ENCODE measurements at places on chromosomes 11 and 22.
A peak's percentile ranks its signal among the peaks of the same experiment; 100 is the strongest.

GRCh38 chr11:78420796-78421209 lies 3.2 kb upstream of the GAB2 start:
- DNase-seq = no peak

- DNase-seq = no peak
These were observed 98.7 kb downstream of the WNT7B start for GRCh38 chr22:45878051-45878781.

DNA sequence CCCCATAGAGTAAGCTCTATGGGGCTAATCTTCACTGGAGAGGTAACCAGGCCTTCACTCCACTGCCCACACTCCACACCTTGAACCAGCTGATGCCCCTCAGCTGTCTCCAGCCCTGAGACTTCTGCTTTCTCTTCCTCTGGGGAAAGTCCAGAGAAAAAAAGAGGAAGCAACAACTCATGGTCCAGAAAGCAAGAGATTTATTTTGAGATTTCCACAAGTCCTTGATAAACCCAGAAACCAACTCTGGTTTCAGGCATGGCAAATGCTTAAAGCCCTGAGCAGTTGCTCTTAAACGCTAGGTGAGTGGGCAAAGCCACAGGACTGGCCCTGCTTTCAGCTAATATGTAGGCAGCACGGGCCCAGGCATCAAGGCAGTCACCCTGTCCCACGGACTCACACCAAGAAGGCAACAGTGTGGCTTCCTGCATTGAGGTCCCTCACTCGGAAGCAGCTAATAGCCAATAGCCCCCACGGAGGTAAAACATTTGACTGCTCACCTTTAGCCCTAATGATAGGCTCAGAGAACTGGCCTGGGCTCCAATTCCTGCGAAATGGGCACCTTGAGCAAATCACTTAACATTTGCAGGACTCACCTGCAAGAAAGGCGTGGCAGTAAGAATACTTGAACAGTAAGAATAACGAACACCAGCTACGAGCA lies 4.3 kb downstream of the CYB561A3 start:
- DNase-seq = no peak

DNA sequence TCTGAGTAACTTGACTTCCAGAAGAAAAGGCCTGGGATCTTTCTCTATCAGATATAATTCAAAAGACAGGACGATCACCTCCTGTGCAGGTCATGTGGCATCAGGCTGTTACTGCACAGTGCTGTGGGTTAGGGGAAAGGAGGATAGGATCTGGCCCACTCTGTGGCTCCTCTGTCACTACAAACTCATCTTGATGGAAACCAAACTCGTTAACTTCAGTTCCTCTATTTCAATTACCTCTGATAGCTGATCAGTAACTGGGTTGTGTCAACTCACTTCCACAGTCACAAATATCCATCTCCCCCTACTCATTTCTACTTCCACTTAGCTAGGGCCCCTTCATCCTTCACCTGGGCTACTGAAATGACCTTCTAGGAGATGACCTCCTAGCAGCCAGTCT lies 95.2 kb downstream of the RCN1 start:
- DNase-seq = no peak

DNA sequence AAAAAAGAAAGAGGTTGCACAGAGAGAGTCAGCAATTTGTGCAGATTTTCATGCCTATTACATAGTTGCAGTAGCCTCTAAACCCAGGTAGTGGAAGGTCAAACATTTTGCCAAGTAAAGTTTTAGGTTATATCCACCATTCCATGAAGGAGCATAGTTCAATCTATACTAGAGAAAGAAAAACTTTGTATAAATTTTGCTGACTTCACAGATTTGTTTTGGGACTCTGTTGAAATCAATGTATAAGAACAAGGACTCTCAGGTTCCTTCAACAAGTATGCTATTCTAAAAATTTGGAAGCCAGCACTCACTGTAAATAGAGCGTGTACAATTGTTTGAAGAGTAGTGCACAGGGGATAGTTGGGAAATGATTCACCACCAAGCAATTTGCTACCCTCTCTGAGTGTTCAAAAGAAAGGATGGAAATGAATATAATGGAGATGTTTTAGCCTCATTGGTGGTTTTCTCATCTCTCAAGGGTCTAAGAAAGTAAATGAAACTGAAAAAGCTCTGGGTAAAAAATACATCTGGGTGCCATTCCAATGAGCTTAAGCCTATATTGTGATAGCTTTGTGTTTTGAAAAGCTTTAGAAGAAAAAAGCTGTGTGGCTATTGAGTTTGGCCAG lies 508.4 kb upstream of the LUZP2 start:
- no peak for DNase-seq

- DNase-seq = no peak
These were observed 11.7 kb upstream of the FOLR2 start for GRCh38 chr11:72204886-72205285.

- DNase-seq = no peak
These were observed 2118.0 kb downstream of the LRRC4C start for GRCh38 chr11:39341461-39341860.

- DNase-seq = no peak
These were observed 62.7 kb downstream of the DBX1 start for GRCh38 chr11:20097319-20098221.

DNA sequence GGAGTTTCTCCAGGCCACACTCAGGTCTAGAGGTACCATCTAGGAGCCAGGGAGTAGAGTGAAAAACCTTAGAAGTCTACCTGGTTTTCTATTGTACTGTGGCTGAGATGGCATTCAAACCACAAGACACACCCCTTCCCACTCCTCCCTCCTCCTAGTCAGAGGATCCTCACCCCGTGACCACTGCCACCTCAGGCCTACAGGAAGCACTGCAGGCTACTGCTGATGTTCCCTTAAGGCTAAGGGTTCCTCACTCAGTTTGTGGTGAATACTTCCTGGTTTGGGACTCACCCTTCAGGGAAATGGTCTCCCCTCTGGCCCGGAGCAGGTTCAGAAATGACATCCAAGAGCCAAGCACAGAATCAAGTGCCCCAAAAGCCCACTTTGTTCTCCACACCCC lies 1293.9 kb downstream of the JRKL start:
- no peak for DNase-seq

DNA sequence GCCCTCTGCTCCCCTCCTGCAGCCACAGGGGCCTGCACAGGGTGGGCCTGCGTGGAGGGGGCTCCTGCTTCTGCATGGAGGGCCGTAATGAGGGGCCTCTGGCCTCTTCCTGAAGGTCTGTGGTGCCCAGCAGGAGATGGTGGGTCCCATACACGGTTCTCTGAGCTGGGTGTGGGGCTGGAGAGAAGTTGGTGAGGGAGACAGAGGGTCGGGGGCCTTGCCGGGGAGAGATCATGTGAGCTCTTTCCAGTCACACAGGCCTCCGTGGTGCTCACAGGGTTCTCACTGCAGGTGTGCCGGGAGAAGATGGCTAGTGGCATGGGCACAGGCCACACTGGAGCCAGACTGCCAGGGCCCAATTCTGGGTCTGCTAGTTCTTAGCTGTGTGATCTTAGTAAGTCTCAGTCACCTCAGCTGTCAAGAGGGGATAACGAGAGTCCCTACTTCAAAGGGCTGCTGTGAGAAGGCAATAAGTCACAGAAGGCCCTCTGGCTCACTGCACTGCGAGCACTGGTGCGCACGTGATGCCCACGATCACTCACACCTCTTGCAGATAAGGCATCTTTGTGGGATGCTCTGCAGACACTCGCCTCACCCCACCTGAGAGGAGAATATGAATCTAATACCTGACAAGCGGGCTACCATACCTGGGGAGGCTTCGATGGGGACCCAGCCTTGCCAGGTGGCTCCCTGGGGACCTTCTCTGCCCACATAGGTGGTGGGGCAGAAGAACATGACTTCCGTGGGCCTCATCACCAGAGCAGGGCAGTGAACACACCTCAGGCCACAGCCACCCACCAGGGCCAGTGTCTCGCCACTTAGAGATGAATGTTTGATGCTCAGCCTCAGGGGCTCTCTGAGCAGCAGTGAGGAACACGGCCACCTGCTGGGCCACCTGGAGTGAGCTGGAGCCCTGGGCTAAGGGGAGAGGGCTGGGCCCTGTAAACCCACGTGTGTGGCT lies 14.5 kb downstream of the KCNC1 start:
- no peak for DNase-seq

DNA sequence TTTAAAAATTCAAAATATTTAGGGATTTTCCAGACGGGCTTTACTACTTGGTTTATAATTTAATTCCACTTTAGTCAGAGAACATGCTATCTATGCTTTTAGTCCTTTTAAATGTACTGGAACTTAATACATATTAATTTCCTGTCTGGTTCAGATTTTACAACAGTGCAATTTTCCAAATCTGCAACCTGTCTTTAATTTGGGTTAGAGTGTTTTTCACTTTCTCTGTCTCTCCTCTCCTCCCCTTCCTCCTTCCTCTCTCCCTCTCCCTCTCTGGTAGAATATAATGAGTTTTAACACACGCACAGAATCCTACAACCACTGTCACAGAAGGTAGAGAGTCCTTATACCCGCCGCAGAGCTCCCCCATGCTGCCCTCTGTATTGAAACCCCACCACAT lies 950.7 kb downstream of the BRD1 start:
- DNase-seq = no peak

GRCh38 chr22:26109686-26110315 lies 59.5 kb upstream of the SEZ6L start:
- DNase-seq = no peak

- DNase-seq = peak; percentile 52
These were observed 11.3 kb upstream of the MOGAT2 start for GRCh38 chr11:75706260-75706729.

GRCh38 chr11:96061069-96061468 lies 137.2 kb upstream of the MTMR2 start:
- DNase-seq = no peak

GRCh38 chr22:27201276-27201675 lies 543.9 kb downstream of the MIAT start:
- DNase-seq = no peak

DNA sequence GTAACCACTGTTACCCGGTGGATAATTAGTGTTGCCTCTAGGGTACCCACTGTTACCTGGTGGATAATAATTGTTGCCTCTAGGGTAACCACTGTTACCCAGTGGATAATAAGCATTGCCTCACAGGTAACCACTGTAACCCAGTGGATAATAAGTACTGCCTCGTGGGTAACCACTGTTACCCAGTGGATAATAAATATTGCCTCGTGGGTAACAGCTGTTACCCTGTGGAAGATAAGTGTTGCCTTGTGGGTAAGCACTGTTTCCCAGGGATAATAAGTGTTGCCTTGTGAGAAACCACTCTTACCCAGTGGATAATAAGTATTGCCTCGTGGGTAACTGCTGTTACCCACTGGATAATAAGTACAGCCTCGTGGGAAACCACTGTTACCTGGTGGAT lies 9.3 kb upstream of the NXPE4 start:
- DNase-seq = no peak

DNA sequence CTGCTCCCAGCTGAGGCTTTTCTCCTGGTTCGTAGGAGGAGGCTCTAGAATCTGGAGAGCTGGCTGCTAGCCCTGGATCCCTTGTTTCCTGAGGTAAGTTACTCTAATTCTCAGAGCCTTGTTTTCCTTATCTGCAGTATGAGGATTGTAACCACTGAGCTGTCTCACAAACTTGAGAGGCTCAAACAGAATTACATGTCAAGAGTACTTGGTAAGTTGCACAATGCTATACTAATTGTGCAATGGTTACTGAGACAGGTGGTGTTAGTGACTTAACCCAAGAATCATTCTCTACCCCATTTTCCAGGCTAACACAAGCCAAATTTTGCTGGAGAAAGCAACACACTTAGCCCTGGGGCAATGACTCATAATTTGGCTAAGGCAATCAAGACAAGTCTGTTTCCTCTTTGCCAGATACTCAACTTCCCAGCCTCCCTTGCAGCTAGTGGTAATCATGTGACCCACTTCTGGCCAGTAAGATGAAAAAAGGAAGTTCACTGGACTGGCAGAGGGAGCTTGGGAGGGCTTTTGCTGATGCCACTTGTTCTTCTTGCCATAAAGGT lies 348.0 kb downstream of the TENM4 start:
- DNase-seq = no peak

DNA sequence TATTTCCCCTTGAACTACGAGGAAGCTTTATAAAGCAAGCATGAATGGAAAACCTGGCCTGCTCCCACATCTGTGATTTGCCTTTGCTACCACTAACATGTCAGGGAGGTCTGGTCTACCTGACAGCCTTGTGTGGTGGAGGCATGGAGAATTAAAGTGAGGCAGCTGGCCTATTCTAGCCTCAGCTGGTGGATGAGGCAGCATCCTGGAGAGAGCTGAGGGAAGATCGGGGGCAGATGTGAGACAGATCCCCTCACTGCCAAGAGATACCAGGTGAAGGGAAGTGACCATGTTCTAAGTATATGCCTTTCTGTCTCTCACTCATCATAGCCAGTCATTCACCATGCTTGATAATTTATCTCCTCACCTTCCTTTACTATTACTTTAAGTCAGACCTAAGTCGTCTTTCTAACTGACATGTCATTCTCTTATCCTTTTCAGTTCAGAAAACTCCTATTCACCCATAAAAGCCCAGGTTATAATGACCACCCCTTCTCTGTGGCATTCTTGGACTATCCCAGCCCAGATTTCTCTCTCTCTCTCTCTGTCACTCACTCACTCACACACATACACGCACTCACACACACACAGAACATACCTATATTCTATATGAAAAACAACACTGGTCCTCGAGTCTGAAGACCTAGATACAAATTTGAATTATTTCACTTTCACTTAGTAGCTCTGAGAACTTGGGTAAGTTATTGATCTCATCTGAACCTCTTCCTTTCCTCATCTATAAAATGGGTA lies 90.7 kb downstream of the CSNK2A3 start:
- no peak for DNase-seq

Measured in right kidney (tissue), 9 donors.